Stimulated activated CD4-positive, alpha-beta T cell treated with anti-CD3 and anti-CD28 coated beads, Interleukin-1b, Interleukin-23, amount 100 ng/mL, for 1 hour (primary cell): ENCODE measurements at places on chromosomes 7 and 10.

- DNase-seq: no peak
These were observed 228.8 kb downstream of the HDAC9 start for GRCh38 chr7:18724318-18724717.

GRCh38 chr10:69692267-69692666 lies 62.2 kb downstream of the FAM241B start:
- no peak for DNase-seq

- DNase-seq: no peak
These were observed 5.7 kb downstream of the TNS3 start for GRCh38 chr7:47576031-47576865.

DNA sequence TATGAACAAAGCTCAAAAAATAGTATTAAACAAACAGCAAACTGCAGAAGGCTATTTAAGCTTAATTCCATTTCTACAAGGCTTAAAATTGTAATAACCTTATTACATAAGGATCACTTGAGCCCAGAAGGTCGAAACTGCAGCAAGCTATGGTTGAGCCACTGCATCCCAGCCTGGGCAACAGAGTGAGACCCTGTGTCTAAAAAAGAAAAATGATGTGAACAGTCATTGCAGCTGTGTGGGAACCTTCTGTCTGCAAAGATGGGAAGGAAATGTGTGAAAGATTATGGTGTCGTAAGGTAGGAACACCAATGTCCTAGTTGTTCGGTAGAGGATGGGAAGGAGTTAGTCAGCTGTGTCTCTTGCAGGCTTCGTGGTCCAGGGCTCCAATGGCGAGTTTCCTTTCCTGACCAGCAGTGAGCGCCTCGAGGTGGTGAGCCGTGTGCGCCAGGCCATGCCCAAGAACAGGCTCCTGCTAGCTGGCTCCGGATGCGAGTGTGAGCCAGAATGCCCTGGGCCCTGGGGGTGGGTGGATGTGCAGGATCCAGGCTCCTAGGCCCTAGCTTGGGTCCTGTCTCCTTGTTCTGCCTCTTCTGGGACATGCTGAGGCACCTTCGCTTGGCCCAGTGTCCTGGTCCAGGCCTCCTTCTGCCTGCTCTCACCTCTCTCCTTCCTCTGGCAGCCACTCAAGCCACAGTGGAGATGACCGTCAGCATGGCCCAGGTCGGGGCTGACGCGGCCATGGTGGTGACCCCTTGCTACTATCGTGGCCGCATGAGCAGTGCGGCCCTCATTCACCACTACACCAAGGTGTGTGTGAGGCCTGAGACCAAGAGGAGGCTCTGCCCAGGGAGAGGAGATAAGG lies 9.1 kb downstream of the C10orf62 start:
- no peak for DNase-seq

DNA sequence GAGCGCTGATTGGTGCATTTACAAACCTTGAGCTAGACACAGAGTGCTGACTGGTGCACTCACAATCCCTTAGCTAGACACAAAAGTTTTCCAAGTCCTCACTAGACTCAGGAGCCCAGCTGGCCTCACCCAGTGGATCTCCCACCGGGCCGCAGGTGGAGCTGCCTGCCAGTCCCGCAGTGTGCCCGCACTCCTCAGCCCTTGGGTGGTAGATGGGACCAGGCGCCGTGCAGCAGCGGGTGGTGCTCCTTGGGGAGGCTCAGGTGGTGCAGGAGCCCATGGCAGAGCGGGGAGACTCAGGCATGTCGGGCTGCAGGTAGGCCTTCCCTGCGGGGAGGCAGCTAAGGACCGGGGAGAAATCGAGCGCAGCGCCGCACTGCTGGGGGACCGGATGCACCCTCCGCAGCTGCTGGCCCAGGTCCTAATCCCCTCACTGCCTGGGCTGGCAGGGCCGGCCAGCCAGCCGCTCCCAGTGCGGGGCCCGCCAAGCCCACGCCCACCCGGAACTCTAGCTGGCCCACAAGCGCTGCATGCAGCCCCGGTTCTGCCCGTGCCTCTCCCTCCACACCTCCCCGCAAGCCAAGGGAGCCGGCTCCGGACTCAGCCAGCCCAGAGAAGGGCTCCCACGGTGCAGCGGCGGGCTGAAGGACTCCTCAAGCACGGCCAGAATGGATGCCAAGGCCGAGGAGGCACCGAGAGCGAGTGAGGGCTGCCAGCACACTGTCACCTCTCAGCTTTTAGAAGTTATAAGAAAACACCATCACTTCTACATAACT lies 128.9 kb downstream of the ZNF438 start:
- no peak for DNase-seq

GRCh38 chr10:14736600-14737081 lies 38.1 kb downstream of the FAM107B start:
- DNase-seq: no peak

DNA sequence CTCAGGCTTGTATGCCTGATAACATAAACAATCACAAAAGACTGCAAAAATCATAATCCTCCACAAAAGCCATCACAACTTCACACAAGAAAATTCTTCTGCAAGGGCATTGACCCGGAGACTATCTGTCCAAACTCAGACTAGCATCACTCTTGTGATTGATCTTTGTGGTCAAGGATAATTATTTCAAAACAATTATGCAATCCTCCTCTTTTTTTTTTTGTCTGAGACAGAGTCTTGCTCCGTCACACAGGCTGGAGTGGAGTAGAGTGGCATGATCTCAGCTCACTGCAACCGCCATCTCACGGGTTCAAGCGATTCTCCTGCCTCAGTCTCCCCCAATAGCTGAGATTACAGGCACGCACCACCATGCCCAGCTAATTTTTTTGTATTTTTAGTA lies 22.2 kb downstream of the CDNF start:
- DNase-seq: no peak

DNA sequence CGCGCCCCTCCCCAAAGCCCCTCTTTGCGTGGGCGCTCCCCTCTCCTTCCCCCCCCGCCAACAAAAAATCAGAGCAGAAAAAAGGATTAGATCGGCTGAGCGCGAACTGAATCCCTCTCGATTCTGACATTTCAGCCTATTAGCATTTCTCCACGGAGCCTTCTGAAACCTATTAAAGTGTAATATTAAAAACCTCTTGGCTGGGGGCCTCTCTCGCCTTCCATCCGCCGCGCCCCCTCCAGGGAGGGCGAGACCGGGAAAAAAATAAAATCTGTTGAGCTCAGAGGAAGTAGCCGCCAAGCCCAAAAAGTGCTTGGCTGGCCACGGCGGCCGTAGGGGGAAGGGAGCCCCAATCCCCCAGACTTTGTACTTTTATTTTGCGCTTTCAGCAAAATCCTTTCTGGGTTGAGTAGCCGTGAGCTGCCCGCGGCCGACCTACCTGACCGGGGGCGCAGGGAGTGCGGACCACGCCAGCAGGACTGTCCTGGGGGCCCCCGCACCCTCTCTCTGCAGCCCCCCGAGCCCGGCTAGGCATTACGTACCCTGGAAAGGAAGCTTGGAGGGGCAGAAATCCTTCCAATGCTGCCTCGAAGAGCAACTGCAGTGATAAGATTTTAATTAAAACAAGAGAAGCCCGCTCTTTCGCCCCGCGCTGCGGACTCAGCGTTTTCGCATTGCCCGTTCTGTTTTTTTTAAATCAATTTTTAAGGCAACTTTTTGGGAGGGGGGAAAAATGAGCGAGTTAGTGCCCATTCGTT lies 1.3 kb upstream of the TNRC18 start:
- DNase-seq: no peak
